Pulmonary artery endothelial cell (primary cell): ENCODE measurements at places on chromosomes 1 and 21. TPM values are rescaled to one million over a fixed set of nuclear protein-coding genes. Genes with fewer than 3 reads are reported as not detected.

SELL gene
- total RNA-seq: 1.5 and 2.3 TPM in 2 replicates

CYP4X1 gene
- total RNA-seq: 1.6 and 2.0 TPM in 2 replicates

BSND gene
- total RNA-seq: not detected in 2 replicates

TRIM67 gene
- total RNA-seq: not detected in 2 replicates

DNAI4 gene
- total RNA-seq: 2.5 and 3.6 TPM in 2 replicates

OPRD1 gene
- not detected in 2 replicates for total RNA-seq

GABPB2 gene
- 6.4 and 9.8 TPM in 2 replicates for total RNA-seq

CELA2A gene
- total RNA-seq: not detected in 2 replicates

SLAMF9 gene
- not detected in 2 replicates for total RNA-seq

RAP1GAP gene
- 0.04 and 0.07 TPM in 2 replicates for total RNA-seq

SLC9C2 gene
- not detected in 2 replicates for total RNA-seq
